ENCODE measurements at places on chromosomes 7 and 10.

DNA sequence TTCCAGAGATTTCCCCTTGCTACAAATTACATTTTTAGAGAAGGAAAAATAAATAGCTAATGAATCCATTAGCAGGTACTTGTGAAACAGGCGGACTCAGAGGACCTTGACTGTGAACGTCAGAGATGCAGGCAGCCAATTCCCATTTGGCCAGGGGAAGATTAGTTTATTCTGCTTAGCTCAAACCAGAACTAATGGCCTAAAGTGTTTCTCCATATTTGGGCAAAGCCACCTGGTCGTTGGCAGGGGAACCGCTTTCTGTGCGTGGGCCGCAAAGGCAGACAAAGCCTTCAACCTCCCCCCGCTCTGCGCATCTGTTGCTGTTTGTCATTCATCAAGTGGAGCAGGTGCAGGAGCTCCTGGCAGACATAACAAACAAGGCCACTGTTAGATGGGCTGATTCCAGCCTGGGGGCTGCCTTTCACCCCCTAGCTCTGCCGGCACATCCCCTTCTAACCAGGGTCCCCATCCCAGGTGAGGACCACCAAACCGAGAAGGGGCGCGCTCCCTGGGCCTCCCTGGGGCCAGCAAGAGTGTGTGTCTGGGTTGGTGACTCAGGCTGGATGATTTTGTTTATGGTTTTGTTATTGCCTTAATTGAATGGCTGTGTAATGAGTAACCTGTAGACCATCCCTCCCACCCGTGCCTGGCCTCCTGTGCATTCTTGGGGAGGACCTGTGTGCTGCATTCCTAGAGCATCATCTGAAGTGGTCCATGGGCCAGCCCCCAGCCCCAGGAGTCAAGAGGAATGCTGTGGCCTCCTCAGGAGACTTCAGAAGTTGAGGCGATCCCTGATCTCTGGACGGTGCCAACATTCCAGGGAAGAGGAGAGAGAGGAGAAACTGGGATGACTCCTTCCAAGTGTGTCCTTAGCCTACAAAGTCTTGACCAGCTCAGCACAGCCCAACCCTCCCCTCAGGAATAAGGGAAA lies 14.5 kb upstream of the CPA1 start:
- DNase-seq, result no peak

DNA sequence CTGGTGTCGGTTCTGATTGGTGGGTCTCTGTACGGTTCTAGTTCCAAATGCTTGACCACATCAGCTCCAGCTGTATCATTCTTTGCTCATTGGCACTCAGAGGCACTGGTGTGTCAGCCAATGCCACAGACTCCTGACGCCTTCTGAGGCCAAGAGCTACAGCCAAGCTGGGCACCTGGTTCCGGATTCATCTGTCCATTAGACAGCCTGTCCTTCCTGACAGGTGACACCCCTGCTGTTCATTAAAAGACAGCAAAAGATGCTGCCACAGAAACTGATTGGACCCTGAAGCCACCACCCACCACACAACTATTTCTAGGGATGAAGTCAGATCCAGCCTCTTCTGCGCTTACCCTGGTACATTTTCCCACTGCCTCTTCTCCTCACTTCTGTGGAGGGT lies 35.6 kb downstream of the COL13A1 start:
- DNase-seq, result no peak

DNA sequence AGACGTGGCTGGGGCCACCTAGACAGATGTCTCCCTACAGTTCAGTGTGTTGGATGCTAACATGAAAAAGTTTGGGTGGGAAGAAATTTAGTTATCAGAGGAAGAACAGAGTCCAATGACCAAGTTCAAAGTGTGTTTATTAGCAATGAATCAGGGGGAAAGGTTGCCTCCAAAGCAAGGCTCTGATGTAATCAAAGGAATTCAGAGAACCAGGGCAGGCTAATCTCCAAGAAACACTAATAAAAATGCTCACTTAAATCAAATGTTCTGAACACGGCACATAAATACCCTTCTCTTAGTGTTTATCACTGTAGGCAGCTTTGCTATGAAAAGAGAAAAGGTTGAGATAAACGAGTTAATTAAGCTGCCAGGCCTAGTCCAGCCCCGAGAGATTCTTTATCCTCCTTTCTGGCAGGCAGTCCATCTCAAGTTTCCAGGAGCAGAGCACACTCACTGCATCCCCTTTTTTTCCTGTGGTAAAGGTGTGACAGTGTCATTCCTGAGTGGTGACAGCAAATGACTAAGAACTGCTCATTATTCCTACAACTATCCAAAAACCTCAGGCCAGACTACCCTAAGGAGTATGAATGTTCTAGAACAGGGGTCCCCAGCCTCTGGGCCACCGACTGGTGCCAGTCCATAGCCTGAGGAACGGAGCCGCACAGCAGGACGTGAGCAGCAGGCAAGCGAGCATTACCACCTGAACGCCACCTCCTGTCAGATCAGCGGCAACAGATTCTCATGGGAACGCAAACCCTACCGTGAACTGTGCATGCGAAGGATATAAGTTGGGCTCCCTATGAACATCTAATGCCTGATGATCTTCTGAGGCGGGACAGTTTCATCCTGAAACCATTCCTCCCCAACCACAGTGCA lies 66.9 kb upstream of the FHIP2A start:
- peak; percentile 34 for DNase-seq

DNA sequence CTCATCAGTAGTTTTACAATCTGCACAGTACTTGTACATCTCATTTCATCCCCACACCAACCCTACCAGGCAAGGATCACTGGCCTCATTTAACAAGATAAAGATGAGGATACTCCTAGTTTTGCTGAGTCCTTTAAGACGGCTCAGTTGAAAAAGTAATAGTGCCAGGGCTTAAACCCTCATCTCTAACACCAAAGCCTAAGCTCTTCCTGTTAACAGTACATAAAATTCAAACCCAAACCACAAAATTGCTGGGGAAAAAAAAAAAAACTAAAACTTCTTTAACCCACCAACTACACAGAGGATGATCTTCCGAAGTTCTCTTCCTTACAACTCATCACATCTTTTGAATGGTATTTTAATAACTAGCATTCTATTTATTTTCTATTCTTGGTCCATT lies 1.3 kb downstream of the SAR1A start:
- no peak for DNase-seq

- no peak for DNase-seq
Observed at GRCh38 chr7:88243345-88243909, 23.6 kb upstream of the SRI start.

DNA sequence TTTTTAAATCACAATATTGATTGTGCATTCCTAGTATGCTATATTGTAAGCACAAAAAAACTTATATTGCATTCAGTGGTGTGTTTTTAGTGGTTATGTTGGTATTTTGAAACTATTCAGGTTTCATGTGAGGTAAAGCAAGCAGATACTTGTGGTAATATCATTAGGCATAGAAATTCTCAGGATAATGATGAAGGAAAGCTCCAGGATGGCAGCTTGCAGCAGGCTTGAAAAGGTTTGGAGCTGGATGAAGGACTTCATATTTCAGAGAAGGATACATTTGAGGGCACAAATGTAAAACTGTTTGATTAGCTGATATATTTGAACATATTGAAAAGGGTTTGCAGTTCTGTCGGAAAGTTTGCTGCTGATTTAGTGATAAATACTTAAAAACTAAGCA lies 17.5 kb downstream of the TRIM24 start:
- no peak for DNase-seq

GRCh38 chr10:103199488-103199887 lies 6.4 kb upstream of the NT5C2 start:
- DNase-seq, result no peak

DNA sequence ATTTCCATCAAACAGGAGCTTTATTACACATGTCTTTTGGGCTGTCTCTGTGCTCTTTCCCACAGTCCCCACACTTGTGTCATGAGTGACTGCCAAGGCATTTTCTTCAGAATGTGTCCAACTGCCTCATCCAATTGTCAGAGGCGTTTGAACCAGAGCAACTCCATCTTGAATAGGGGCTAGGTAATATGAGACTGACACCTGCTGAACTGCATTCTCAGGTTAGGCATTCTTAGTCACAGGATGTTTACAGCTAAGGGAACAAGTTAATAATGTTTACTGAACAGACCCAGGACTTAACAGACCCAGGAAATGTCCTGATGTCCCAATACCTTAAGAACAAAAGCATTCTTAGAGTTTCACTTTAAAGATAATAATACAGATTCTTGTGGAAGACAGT lies 595.5 kb downstream of the REEP3 start:
- no peak for DNase-seq

- no peak for DNase-seq
Observed at GRCh38 chr10:25704622-25705021, 229.4 kb upstream of the MYO3A start.

- no peak for DNase-seq
Observed at GRCh38 chr7:137696376-137696775, 150.4 kb downstream of the DGKI start.

- no peak for DNase-seq
Observed at GRCh38 chr7:66182920-66183319, 22.2 kb upstream of the TPST1 start.

- no peak for DNase-seq
Observed at GRCh38 chr10:78248651-78249464, 215.2 kb downstream of the RPS24 start.

GRCh38 chr10:35336084-35336831 lies at the start of gene CCNY:
TSS of gene CCNY (plus strand) at chr10:35336509. CDS start at chr10:35337054, 545 bp downstream.
- DNase-seq, result no peak

DNA sequence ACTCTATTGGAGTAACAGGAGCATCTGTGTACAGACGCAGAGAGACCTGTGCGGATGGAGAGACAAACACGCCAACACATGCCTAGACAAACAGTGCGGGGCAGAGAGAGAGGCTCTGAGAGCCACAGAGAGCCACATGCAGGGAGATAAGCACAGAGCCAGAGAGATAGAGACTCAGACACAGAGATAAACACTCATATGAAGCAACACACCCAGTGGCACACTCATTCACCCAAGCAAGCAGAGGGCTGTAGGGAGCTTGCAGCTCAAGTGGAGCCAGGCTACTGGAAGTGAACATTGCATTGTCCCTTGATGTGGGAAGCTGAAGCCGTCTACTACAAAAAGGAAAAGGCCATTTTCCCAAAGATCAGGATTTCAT lies 46.6 kb upstream of the PODXL start:
- no peak for DNase-seq

DNA sequence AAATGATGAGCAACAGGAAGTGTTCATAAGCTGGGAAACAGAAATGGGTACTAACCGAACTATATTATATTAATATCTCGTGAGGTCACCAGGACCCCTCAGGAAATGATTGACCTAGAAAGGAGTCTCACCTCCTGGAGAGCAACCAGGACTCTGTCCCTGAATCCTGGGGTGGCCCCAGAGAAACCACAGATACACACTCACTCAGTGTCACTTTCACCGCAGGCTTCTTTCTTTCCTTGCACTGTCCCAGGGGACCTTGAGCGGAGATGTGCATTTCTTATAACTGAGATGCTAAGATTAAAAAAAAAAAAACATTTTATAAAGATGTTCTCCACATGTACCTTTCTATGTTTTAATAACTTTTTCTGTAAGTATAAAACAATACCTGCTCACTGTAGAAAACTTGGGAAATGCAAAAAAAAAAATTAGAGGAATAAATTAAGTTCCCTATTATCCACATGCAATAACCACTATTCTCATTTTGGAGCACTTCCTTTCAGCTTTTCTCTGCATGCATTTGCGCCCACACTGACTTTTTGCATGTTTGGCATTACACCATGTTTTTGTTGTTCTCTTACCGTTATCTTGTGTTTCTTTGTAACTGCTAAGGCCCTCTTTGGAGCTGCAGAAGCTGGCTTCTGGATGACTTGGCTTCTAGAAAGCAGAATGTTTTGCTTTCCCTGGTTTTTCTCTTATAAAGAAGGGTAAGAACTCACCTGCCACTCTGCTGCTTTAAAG lies 15.0 kb downstream of the NOD1 start:
- DNase-seq, result no peak

DNA sequence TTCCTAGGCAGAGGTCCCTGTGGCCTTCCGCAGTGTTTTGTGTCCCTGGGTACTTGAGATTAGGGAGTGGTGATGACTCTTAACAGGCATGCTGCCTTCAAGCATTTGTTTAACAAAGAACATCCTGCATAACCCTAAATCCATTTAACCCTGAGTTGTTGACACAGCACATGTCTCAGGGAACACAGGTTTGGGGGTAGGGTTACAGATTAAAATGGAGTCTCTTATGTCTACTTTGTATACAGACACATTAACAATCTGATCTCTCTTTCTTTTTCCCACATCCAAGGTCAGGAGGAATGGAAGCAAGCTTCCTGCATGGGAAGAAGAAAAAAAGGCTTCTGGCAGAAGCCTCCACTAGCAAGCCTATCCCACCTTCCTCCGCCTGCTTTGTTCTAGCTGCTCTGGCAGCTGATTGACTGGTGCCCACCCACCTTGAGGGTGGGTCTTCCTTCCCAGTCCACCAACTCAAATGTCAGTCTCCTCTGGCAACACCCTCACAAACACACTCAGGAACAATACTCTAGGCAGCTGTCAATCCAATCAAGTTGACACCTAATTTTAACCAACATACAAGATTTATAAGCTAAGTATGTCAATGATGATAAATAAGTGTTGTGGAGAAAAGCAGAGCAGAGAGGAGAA lies 176.5 kb upstream of the CCZ1B start:
- no peak for DNase-seq

GRCh38 chr7:155234950-155235789 lies 62.5 kb upstream of the INSIG1 start:
- DNase-seq, result no peak

- no peak for DNase-seq
Observed at GRCh38 chr7:137545059-137545716, 201.7 kb upstream of the PTN start.

DNA sequence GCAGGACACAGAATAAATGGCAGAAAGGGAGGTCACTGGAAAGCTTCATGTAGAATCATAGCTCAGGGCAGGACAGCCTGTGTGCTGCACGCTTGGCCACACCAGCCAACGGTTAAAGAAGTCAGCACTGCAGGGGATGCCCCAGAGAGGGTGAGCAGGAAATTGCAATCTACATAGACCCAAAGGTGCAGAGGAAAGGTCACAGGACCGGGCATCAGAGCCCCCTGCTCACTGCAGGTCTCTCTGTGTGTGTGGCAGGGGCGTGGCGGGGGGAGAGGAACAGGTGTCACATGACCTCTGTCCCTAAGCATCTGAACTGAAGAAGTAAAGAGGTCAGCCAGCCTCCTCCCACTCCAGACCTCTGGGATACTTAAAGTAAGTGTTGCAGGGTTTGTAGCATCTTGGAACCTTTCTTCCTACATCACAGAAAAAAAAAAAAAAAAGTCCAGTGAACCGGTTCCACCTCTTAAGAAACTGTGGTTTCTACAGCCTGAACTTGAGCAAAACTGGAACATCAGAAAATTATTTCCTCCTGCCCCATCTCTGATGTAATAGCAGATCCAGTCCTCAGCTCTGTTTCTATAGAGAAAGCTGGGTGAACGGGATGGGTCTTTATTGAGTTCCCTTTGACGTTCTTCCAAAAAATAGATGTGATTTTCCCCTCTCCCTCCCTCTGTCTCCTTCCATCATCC lies 64.3 kb downstream of the RGS10 start:
- no peak for DNase-seq

DNA sequence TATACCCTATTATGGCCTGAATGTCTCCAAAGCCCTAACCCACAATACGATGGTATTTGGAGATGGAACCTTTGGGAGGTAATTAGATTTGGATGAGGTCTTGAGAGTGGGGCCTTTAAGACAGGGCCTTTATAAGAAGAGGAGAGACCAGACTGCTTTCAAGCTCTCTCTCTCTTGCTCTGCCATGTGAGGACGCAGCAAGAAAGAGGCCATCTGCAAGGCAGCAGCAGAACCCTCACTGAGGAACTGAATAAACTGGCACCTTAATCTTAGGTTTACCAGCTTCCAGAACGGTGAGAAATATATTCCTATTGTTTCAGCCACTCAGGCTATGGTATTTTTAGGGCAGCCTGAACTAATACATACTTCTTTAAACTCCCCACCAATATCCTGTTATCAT lies 2.0 kb upstream of the GNAI1 start:
- no peak for DNase-seq

Data from AG04449 (cell line).